ENCODE measurements at places on chromosomes 1 and 21.

- DNase-seq = no peak
These were observed 5.2 kb upstream of the NGF start for GRCh38 chr1:115343200-115343737.

DNA sequence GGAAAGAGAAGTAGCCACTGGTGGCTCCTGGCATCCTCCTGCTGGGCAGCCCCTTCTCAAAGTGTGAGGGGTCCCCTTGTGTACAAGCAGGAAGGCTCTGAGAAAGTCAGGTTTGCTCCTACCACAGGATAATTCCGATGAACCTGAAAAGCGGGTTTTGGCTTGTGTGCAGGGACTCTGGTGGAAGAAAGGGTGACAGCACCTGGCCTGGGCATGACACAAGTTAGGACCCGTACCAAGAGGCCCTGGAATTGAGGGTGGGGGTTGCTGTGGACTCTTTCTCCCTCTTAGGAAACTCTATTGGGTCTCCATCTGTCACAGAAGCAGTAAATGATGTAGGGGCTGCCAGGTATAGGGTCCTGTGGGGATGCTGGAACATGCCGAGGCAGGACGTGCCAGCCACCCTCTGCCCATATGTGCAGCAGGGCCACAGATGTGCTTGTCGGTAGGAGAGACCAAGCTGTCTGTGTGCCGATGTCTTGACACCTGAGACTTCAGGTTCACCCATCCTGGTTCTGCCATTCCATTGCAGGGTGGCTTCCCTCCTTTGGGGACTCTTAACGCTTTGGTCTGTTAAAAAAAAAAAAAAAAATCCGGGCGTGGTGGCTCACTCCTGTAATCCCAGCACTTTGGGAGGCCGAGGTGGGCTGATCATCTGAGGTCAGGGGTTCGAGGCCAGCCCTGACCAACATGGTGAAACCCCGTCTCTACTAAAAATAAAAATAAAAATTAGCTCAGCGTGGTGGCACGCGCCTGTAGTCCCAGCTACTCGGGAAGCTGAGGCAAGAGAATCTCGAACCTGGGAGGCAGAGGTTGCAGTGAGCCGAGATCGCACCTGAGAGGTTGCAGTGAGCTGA lies 9.8 kb downstream of the C1orf35 start:
- DNase-seq = no peak

- no peak for DNase-seq
These were observed 48.2 kb downstream of the HHAT start for GRCh38 chr1:210376836-210377372.

- DNase-seq = no peak
These were observed 2.0 kb downstream of the RNPEP start for GRCh38 chr1:201984446-201984845.

DNA sequence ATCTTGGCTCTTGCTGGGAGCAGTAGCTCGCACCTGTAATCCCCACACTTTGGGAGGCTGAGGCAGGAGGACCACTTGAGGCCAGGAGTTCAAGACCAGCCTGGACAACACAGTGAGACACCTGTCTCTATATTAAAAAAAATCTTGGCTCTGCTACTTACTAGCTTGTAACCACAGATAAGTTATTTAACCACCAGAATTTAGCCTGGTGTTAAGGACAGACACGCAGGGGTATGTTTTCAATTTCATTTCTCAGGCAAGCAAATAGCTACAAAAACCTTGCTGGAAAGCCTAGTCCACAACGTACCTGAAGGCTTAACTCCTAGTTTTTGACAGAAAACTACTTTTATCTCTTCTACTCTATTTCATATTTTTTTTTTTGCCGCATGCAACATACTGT lies 24.8 kb upstream of the GFI1 start:
- no peak for DNase-seq

GRCh38 chr1:15106608-15107007 lies 46.9 kb upstream of the TMEM51 start:
- no peak for DNase-seq

- DNase-seq = no peak
These were observed 48.5 kb upstream of the ECE1 start for GRCh38 chr1:21338573-21339355.

GRCh38 chr1:231750818-231751362 lies 124.3 kb downstream of the DISC1 start:
- DNase-seq = no peak

DNA sequence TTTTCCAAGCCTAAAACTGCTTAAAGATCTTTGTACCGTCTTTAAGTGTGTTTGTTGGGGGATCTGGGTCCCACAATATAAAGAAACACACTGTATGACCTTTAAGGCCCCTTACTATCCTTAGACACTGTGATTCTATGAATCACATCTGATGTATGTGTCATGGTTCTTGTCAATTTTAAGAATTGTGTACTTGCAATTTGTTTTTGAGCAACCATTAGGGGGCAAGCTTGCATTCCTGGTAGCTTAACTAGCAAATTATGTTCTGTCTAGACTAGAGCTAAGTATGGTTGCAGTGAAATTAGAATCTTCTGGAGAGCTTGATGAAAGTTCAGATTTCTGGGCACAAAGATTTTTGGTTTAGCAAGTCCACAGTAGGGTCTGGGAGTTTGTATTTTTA lies 219.5 kb downstream of the TPR start:
- DNase-seq = no peak

- DNase-seq = no peak
These were observed 17.2 kb upstream of the MEF2D start for GRCh38 chr1:156517748-156518147.

GRCh38 chr1:171717062-171717718 lies 24.7 kb downstream of the VAMP4 start:
- DNase-seq = no peak

GRCh38 chr1:40353082-40353481 lies 20.4 kb upstream of the SMAP2 start:
- no peak for DNase-seq

DNA sequence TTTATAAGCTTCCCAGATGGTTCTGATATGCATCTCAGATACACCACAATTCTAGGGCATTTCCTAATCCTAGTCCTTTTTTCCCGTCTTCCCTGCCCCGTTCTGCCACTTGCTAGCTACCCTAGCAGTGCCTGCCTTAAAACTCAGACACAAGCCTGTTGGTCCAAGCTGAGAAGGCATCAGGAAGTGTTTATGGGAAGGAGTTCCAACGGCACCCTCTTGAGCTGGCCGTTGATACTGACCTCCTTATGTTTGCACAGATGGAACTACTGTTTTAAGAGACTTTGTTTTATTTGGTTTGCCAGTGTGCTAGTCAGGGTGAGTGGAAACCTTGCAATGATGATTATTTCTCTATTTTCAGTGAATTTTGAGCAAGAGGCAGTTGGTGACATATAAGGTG lies 67.2 kb downstream of the UCK2 start:
- peak; percentile 38 for DNase-seq

DNA sequence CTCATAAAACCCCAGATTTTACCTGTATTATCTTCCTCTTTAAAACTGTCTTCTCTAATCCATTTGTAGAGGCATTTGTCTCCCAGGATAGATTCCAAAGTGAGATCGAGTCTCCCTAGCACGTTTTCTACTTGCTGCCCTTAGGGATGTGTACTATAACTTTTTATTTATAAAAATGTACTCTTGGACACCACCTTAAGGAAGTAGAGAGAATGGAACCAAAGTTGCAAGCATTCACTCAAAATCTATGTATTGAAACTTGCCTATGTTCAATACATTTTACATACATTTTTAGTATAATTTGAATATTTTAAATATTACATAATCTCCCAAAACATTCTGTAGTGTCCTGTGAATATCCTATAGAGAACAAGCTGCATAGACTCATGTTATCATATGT lies 842 bp upstream of the SPRR2A start:
- no peak for DNase-seq

- DNase-seq = no peak
These were observed 130.9 kb downstream of the FOXD2 start for GRCh38 chr1:47568763-47569162.

- no peak for DNase-seq
These were observed 2.3 kb upstream of the ATP2B4 start for GRCh38 chr1:203624341-203624712.

DNA sequence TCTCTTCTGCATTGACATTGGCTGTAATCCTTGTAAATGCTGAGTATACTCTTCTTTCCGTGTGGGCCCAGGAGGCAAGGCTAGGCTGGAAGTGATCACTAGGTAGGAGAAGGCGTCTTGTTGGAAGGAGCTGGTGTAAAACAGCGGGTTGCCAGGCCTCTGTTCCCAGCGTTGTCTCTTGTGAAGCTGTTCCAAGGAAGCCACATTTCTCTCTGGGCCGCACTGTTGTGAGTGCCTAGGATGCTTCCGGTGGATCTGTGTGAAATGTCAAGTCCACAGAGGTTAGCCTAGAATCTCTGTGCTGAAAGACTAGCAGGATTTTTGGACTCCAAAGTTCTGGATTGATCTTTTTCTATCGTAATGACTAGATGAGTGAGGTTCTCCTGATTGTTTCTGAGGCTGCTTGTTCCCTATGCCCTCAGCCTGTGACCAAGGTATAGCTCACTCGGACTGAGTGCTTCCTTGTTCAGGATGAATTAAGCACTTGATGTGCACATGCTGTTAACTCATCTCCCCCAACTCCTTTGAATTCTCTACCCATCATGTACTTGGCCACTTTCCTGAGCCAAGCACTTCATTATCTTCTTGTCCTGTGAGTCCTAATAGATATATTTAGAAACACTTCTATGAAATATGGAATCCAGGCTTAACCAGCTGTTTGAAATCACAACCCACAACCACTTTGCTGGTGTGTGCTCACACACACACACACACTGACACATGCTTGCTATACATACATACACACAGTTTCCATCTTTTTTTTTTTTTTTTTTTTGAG lies 63.3 kb downstream of the PBX1 start:
- no peak for DNase-seq

DNA sequence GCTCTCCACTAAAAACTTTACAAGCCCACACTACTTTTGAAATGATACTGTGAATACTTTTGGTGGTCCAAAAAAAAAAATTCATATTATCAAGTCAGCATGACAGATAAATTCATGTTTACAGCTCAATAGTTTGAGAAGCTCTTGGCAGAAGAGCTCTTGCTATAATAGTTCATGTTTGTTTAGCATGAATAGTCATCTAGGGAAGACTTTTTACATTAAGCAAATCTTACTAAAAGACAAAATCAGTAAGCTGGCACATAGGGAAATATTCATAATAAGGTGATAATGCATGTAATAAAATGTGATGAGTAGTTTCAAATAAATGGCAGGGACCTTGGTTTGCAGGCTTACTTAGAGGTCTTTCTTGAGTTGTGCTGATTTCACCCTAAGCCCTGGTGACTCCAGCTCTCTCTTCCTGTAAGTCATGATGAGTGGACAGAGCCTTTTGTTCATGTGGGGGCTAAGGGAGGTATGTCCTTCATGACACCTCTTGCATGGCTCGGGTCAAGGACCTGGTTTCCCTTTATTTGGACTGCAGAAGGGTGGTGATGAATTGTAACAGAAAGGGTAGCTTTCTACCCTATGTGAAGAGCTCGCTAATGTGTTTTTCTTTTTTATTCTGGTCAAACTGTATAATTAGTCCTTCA lies 166.7 kb downstream of the GABPA start:
- DNase-seq = no peak

Measured in cerebellar nuclear complex (tissue), 1 donor.